Endodermal cell (in vitro differentiated cells): ENCODE measurements at places on chromosomes 4 and X.

DNA sequence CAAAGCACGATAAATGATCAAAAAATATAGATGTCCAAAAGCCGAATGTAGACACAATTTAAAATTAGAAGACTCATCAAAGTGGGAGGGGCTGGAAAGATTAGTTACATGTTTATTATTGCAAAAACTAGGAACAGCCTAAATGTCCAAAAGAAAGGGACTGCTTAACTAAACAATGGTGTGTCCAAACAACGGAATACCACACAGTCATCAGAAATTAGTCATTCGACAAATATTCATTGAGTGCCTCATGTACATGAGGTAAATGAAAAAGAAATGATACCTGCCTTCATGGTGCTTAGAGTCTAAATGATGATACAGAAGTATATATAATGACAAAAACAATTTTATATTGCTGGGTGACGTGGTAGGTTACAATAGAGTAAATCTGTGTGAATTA lies 139.7 kb downstream of the MAML3 start:
- no peak for DNase-seq

GRCh38 chr4:150381036-150381435 lies 200.9 kb upstream of the MAB21L2 start:
- no peak for DNase-seq

- DNase-seq: no peak
Measured at GRCh38 chr4:13117185-13117584, 367.0 kb downstream of the RAB28 start.

GRCh38 chrX:7570432-7571029 lies 272.4 kb upstream of the VCX start:
- no peak for DNase-seq
